ENCODE measurements at places on chromosomes 13 and 19.

- no peak for DNase-seq
Measured at GRCh38 chr19:16295057-16295456, 29.6 kb upstream of the KLF2 start.

DNA sequence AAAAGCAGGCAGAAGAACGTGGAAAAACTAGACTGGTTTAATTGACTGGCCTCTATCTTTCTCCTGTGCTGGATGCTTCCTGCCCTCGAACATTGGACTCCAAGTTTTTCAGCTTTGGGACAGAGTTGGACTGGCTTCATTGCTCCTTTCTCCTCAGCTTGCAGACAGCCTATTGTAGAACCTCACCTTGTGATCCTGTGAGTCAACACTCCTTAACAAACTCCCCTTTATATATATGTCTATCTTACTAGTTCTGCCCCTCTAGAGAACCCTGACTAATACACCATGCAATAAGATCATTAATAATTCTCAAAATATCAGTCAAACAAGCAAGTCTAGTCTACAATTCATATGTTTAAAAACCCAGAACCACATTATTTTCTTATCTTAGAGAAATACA, 662.4 kb downstream of the TBC1D4 start:
- DNase-seq, result no peak

DNA sequence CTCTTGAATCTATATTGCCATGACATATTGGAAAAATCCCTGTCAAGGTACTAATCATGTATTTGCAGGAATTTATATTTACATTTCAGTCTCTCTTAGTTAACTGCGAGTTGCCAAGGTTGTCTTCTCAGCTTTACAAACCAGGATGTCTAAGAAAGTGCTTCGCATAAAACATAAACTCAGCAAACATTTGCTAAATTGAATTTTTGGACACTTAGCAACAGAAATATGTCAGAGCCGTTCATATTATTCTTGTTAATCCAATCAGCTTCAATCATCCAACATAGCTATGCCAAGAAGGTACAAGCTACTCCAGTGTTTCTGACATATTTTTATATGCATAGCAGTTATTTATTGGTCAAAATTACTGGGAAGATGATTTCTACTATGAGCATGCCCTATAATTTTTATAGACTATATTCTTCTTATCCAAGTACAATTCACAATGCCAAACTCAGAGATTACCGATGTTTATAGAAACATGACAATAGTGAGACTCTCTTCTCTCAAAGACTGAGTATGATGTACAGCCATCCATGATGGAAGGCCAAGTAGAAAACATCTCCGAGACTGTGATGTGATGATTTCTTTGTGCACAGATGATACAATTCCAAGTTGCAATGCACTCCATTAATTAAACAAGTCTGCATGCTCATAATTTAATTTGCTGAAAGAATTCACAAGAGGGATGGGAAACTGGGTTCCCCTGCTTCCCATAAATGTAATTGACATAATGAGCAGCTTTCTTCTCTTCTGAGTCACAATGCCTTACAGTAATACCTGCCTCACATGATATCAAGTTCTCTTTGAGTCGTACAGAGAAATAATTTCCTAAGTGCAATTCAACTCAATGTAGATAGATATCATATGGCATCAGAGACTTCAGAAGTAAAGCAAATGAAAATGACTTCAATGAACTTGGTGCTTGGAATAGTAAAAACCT, 776.3 kb downstream of the EFNB2 start:
- no peak for DNase-seq

DNA sequence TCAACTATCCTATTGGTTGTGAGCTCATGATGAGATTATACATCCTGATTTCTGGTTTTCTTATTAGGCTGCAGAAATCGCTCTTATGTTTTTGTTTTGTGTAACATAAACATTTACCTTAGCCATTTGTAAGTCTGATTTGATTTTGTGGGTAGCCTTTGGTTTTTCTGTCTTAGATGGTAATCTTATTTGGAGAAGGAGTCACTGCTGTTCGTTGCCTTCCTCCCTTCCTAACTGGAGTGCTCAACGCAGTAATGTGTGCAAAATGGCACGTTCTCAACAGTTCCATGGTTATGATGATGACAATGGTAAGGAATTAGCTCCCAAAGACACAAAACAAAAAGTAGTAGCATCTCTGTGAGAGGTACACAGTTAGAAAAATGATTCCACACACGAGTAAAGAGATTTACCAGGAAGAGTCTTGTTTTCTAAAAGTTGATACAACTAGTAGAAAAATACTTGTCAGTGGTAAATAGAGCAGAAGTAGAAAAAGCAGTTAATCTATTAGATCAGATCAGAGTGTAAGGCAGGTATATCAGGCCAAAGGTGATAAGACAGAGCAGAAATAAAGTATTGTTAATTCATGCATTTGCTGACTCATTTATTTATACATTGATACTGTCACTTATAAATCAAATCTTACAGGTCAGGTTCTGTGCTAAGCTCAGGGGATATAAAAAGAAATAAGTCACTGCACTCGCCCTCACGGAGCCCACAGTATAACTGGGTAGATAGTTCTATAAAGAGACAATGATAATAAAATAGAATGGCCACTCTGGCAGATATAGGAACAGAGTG, 270.0 kb downstream of the NALCN start:
- no peak for DNase-seq

DNA sequence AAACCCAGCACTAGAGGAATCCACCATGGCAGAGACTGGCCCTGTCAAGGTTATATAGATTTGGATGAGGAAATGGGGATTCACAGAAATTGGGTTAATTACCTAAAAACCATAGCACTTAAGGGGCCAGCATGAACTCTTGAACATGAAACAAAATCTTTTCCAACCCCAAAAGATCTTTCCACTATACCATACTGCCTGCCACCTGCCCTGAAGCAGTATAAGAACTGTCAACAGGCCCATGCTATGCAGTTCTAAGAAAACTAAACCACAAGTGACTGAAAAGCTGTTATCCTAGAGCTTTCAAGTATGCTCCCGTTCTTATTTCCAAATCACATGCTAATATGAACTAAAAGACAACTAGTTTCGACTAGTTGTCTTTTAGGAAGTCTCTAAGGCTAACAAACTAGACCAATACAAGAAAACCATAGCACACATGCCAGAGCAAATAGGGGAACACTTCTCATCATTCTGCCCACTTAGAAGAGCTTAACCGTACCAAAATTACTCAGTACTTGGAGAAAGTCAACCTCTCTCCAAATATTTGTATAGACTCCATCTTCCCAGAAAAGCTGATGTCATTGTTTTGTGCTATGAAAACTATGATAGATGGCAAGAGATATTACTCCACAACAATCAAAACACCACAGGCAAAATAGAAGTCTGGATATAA, 27.5 kb downstream of the HSPH1 start:
- DNase-seq, result no peak

DNA sequence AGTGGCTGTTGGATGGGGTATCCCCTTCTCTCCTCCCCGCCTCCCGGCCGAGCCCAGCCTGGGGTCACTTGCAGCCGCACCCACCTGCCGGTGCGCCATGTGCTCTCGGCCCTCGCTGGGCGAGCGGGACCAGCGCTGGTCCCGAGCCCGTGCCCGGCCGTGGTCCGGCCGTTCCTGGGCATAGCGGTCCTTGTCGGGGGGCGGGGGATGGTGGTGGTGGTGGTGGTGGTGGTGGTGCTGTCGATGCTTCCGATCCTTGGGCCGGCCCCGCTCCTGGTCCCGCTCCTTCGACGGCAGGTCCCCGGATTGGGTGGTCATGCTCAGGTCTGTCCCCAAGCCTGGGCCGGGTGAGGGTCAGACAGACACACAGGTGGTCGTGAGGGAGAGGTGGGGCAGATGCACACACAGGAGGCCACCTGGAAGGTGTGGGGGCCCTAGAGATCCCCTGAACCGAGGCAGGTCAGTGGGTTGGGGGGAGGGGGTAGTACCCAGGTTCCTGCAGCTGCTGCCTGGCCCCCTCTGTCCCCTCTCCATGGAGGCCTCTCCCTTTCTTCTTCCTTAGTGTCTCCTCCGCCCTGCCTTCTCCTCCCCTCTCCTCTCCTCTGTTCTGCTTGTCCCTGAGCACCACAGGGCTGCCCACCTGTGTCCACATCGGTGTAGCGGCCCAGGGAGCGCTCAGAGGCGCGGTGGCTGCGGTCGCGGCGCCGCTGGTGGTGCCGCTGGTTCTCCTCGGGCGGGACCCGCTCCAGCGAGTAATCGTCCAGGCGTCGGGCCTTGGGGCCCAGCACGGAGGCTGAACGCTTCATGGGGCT, 58.7 kb downstream of the IER2 start:
- peak; percentile 47 for DNase-seq

DNA sequence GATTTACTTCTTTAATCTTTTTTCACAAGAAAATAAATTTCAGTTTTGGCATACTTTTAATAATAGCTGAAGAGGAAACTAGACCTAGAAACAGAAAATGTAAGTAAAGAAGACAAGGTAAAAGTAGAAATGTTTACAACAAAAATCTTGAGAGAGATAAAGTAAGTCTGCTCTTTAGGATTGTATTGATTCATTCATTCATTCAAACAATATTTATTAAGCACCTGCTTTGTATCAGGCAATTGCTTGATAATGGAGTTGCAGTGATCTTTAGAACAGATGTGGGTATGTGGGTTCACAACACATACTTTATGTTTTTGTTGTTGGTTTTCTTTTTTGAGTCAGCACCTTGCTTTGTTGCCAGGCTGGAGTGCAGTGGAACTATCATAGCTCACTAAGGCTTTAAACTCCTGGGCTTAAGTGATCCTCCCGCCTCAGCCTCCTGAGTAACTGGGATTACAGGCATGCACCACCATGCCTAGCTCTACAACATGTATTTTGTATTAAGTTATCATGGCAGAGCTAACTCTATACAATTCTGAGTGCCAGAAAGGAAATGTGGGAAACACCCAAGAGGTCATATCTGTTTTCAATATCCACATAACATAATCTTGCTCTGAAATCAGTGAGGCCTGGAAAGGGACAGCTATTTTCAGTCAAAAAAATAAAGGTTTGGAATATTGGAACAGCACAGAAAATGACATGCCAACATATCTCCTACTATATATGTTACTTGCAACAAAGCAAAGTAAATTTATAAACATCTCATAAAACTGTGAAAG, 8.8 kb upstream of the SPART start:
- no peak for DNase-seq

DNA sequence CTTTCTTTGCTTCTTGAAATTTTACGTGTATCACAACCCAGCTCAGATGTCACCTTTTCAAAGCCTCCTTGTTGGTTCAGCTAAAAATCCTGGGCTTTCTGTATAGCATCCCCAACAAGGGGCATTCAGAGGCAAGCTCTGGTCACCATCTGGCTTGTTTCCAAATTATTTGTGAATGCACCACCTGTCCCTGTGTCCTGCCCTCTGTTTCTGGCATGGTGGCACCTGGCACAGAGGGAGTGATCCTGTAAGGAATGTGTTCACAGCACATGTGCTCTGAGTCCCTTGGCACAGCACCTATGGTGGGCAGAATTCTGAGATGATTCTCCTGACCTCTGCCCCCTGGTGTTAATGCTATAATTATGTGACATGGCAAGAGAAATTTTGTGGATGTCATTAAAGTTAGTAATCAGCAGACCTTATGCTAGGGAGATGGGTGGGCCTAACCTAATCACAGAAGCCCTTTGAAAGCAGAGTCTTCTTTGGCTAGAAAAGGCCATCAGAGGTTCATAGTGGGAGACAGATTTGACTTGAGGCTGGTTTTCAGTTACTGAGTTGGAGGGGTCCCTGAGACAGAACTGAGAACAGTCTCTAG, 76.3 kb downstream of the ZNF429 start:
- DNase-seq, result no peak

DNA sequence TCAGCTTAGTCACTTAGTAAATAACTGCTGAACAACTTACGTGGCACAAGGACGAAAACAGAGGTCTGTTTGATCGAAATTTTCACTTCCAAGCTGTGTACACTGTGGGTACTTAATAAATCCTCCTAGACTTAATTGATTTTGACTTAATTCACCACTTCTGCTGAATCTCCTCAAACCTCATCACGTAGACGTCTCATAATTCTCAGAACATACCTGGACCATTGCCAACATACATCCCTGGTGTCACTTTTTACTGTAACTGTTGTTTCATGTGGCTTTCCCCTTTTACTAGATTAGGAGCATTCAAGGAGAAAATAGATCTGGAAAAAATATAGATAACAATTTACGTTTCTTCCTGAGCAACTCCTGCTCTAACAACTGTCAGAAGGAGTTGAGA, 105.0 kb downstream of the MBNL2 start:
- no peak for DNase-seq

GRCh38 chr19:46134527-46134926, 10.0 kb upstream of the IGFL3 start:
- DNase-seq, result no peak

- DNase-seq, result no peak
Measured at GRCh38 chr13:20711301-20712044, 8.0 kb downstream of the IL17D start.

Data from AG20443 (cell line).